ENCODE measurements at places on chromosomes 16 and 17.

DNA sequence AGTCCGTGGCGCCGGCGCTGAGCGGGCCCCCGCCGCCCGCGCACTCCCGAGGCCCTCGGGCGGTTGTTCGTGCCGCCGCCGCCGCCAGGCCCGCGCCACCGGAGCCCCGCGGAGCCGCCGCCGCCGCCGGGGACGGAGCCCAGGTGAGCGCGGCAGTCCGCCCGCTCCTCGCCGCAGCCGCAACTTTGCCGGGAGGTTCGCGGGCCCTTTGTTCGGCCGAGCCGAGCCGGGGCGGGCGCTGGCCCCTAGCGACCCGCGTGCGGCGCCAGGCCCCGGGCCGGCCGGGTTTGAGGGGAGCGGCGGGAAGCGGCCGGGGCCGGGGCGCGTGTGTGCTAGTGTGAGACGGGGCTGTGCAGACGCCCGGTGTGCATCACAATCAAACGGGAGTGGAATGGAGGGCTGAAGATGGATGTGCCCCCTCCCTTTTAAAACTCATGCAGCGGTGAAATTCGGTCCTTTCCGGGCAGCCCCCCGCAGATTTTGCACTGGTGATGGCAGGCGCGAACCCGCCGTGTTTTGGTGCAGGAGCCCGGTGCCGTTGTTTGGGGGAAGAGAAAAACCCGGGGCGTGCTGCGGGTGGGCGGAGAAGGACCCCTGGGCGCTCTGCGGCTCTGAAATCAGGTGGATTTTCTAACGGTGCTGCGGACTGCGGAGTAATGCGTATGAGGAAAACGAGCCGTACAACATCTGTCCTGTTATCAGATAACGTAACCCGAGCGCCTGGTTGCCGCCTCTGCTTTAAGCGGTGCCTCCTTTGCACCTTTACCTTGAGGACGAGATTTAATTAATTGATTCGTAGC is 823 bp downstream of the TNRC6C start:
- DNase-seq, result peak; percentile 54

GRCh38 chr16:1381612-1382406 is 30.1 kb downstream of the GNPTG start:
- DNase-seq, result no peak

DNA sequence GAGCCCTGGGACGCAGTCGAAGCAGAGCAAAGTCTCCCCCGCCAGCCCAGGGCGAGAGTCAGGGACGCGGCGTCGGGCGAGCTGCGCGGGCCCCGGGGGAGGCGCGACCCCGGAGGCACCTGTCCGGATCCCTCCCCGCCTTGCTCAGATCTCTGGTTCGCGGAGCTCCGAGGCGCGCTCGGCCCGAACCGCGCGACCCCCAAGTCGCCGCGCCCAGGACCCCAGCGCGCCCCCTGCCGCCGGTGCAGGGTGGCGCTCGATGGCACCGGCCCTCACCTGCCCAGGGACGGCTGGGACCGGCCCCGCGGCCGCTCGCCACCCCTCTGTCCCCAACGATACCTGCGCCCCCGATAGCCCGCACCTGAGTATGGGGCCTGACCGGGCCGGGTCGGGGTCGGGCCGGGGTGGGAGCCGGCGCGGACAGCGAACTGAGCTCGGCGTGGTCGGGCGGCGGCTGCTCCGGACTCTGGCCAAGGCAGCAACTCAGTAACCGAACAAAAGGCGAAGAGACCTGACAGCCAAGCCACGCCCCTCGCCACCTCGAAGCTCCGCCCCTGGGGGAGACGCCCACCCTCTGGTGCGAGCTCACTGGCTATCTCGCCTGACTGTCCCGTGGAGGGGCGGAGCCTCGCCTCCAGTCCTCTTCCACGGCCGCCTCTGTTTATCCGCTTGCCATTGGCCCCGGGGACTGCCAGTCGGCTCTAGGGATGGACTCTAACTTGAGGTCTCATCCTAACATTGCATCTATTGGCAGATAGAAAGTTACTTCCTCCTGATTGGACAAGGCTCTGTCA is at the start of gene JUP:
JUP (minus strand) TSS at position 485 of the 794 bp plus-strand sequence. CDS start 14,857 bp downstream, outside the sequence.
- peak; percentile 97 for DNase-seq

DNA sequence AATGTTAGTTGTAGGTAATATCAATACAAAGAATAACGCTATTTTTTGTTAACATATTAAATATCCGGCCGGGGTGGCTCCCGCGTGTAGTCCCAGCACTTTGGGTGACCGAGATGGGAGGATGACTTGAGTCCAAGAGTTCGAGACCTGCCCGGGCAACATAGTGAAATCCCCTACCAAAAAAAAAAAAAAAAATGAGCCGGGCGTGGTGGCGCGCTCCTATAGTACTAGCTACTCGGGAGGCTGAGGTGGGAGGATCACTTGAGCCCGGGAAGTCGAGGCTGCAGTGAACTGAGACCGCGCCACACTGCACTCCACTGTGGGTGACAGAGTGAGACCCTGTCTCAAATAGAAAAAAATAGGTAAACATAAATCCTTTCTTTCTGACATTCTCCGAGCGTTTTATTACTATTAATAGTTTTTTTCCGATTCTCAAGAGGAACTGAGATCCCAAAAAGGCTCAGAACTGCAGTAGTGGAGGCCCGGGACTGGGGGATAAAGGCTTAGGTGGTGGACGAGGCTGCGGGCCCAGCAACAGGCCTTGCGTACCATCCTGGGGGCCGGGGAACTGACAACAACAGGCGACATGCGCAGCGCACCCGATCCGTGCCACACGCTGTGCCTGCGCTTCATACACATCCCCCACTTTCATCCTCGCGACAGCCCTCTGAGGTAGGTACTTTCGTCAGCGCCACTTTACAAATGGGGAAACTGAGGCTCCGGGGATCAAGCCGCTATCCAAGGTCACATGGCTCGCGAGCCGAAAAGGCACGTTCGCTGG is 919 bp downstream of the N4BP1 start:
- peak; percentile 63 for DNase-seq

- no peak for DNase-seq
Measured at GRCh38 chr17:1743088-1743439, 393 bp downstream of the SERPINF2 start.

DNA sequence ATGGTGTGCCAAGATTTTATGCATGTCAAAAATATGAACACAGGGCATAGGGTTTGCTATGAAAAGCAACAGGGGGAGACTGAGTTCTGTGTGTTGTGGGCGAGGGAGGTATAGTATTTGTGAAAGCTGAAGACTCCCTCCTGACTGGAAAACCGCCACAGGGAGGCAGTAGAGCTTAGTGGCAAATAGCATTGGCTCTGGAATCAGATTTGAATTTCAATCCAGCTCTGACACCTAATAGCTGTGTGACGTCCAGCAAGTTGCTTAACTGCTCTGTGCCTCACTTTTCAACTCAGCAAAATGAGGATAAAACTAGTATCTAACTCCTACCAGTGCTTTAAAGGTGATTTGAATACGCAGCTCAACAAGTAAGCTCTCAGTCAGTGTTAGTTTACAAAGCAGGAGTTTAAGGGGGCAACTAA is 22.0 kb downstream of the KPNA2 start:
- DNase-seq, result peak; percentile 55
